A172 (cell line): ENCODE measurements at places on chromosomes 3 and 15. TPM values are rescaled to one million over a fixed set of nuclear protein-coding genes. Genes with fewer than 3 reads are reported as not detected.
A peak's percentile ranks its signal among the peaks of the same experiment; 100 is the strongest.

Gene ZNF774
- total RNA-seq = 1.8 and 8.3 TPM in 2 replicates

Gene CIB1
- 35.1 and 52.7 TPM in 2 replicates for total RNA-seq

Gene EEFSEC
- 3.5 and 4.1 TPM in 2 replicates for total RNA-seq

DNA sequence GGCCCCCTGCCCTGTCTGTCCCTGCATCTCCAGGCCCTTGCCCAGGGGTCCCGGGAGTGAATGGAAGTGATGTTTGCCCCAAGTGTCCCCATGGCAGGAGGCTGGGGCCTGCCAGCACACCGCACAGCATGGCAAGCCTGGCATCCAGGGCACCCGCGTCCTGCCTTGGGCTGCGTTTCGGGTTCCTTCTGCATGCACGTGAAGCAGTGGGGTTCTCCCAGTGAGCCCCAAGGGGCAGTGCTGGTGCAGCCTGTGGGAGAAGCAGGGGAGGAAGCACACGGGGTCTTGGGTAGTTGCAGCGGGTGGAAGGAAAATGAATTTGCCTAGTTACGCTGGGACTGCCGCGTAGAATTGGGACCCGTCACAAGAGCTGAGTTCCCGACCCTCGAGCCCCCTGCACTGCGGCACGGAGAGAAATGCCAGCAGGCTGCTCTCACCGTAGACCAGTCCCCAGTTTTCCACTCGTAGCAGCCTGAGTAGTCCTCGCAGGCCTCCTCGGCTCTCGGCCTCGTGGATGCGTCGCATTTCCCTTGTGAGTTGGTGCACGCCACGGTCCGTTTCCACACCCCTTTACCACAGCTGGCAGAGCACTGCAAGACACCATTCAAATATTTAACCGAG lies 259.5 kb upstream of the LYSMD4 start:
- DNase-seq = no peak

DNA sequence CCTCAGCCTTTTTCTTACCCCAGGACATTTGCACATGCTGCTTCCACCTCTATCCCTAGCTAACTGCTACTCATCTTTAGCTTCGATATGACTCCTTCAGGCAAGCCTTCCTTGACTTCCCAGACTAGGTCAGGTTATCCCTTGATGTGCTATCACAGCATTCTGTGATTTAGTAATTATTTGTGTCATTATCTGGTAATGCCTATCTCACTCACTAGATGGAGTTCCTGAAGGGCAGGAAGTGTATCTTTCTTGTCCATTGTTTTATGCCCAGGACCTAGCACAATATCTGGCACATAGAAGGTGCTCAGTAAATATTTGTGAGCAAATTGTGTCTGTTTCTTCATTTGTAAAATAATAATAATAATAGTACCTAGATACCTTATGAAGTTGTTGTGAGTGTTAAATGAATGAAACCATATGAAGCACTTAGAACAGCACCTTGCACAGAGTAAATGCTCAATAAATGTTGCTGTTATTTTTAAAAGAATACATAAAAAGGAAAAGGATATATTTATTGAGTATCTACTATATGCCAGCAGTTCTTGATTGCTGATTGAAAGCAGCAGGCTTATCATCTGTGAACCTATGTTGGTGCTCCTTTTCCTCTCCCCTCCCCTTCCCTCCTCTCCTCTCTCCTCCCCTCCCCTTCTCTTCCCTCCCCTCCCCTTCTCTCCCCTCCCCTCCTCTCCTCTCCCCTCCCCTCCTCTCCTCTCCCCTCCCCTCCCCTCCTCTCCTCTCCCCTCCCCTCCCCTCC lies 31.5 kb downstream of the SQOR start:
- no peak for DNase-seq

GRCh38 chr3:110810356-110810755 lies 261.3 kb upstream of the NECTIN3 start:
- no peak for DNase-seq

DNA sequence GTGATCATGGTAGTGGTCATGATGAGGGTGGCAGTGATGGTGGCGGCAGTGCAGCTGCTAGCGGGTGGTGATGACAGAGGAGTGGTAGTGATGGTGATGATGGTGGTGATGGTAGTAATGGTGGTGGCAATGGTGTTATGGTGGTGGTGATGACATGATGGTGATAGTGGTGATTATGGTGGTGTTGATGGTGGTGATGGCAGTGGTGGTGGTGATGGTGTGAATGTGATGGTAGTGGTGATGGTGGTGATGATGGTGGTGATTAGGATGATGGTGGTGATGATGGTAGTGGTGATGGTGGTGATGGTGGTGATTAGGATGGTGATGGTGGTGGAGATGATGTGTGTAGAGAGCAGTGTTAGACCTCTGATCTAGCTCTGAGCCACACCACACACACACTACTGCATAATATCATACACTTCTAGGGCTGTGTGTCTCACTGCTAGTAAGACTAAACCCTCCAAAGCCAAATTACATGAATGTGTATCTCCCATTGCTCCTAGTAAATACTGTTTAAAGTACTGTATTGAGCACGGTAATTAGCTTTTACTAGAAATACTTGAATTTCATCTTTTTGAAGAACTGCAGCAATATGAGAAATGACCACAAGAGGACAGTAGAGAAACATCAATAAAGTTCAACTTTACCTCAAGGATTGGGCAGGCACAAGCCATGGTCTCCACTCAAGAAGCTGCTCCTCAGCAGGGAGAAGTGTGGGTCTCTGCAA lies 28.8 kb downstream of the TMED3 start:
- peak; percentile 18 for DNase-seq

- no peak for DNase-seq
These were observed 33.0 kb downstream of the SLC28A1 start for GRCh38 chr15:84917452-84917851.
